ENCODE measurements at places on chromosomes 3 and 15.
A peak's percentile ranks its signal among the peaks of the same experiment; 100 is the strongest.

- no peak for DNase-seq
These were observed 44.3 kb upstream of the POLR2M start for GRCh38 chr15:57662091-57662744.

DNA sequence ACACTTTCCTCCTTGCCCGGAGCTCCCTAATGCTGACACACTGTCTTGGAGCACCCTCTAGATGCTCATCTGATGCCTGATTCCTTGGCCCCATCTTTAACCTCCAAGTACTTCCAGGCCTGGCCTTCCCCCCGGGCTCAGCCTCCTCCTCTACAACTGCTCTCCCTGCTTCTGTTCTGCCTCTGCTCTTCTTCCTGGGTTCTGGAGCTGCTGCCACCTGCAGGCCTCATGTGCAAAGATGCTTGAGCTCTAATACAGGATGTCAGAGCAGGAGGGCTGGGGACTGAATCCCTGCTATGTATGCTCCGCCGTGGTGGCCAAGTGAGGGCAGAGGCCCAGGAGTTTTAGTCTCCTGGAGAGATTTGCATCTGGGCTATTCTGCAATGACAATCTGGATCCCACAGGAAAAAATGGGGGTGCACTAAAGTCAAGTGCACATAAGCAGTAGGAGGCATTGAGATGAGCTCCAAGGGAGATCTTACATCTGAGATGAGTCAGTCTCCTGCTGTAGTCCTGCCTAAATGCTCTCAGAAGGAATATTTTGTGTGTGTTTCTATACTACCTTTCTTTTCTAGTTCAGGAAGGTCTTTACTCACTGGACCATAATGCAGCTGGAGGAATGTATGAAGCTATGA is 296.3 kb downstream of the UACA start:
- DNase-seq, result peak; percentile 47

- DNase-seq, result no peak
These were observed 110.2 kb upstream of the NLGN1 start for GRCh38 chr3:173287361-173287760.

- no peak for DNase-seq
These were observed 141.1 kb downstream of the GHSR start for GRCh38 chr3:172307141-172307560.

- no peak for DNase-seq
These were observed 20.2 kb downstream of the AMOTL2 start for GRCh38 chr3:134353831-134354611.

- peak; percentile 78 for DNase-seq
These were observed 95.0 kb upstream of the ICE2 start for GRCh38 chr15:60573936-60574335.

- no peak for DNase-seq
These were observed 16.1 kb upstream of the DCBLD2 start for GRCh38 chr3:98917608-98918007.

All from activated CD4-positive, alpha-beta T cell treated with anti-CD3 and anti-CD28 coated beads, Interleukin-2, amount 50 U/mL, for 16 hours (primary cell).